Activated T-cell treated with anti-CD3 and anti-CD28 coated beads for 4 hours (primary cell): ENCODE measurements at places on chromosomes 7 and 10.

DNA sequence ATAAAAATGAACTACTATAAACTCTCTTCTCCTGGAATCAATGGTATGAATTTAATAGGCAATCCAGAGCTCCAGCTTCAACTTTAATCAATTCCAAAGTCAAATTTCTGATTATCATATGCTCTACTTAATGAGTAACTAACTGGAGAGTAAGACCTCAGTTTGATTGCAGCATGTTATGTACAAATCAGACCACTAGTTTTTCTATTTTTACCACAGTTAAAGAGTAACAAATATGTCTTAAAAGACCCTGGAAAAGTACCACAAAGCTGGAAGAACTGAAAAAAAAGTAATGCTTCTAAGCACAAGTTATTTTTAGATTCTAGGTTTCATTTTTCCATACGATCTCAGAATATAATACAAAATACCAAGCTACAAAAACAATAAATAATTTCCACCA, 56.0 kb upstream of the TNKS2 start:
- no peak for DNase-seq

GRCh38 chr7:12879139-12879538, 191.7 kb downstream of the ARL4A start:
- DNase-seq: no peak

GRCh38 chr10:105071980-105072379, 430.9 kb downstream of the SORCS3 start:
- DNase-seq: no peak

DNA sequence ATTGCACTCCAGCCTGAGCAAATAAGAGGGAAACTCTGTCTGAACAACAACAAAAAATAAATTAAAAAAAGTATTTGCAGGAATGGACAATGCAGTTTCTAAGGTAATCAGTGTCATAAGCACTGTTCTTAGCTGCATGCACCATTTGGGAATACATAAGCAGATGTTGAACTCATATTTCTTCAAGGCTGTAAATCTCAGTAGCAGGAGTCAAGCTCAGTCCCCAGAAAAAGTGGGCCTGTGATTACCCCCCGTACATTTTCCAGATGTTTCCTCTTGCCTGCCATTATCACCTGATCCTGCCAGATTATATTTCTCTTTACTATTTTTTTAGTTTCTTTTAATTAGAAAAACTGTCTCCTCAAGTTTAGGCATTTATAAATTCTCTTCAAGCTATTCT, 667.6 kb upstream of the ANKRD30A start:
- no peak for DNase-seq

DNA sequence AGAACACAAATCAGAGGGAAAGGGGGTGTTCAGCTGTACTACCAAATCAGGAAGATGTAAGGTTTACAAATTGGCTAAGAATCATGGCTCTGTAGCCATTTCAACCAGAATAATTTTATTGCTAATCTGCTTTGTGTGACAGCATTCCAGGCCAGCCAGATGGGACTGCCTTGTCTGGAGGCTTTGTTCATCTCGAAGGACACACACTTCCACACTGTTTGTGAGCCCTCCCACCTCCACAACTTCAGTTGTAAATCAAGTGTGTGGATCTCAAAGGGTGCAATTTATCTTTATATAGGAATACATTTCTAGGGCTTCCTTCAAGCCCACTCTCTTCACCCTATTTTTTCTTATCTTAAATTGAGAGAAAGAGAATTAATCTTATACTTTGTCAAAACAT, 6.9 kb upstream of the OIT3 start:
- no peak for DNase-seq

GRCh38 chr7:126119981-126120380, 1132.8 kb downstream of the GRM8 start:
- no peak for DNase-seq

DNA sequence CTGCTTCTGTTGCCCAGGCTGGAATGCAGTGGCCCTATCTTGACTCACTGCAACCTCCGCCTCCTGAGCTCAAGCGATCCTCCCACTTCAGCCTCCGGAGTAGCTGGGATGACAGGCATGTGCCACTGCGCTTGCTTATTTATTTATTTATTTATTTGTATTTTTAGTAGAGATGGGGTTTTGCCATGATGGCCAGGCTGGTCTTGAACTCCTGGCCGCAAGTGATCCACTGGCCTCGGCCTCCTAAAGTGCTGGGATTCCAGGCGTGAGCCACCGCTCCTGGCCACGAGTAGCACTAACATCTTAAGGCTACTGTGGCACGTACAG, 70.9 kb downstream of the CARD11 start:
- DNase-seq: no peak

GRCh38 chr7:55121249-55121648, 102.4 kb downstream of the EGFR start:
- DNase-seq: no peak

GRCh38 chr10:78288663-78289062, 255.0 kb downstream of the RPS24 start:
- no peak for DNase-seq

DNA sequence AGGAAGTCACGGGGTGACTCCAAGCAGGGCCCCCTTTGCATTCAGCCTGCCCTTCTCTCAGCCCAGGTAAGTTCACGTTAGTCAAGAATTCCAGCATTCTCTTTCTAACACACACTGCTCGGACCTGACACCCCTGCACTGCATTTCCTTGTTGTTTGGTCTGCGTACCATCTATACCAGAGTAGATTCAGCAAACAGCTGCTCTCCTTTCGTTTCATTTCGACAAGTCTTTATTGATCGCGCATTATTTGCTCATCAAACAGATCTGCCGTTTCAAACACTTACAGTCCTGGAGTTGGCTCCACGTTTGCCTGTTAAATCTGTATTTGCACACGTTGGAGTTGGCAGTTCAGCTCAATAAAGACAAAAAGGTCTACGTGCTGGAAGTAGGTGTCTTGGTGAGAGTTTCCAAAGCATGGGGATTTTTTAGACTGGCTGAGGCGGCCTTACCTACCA, 495.1 kb downstream of the RPS24 start:
- no peak for DNase-seq

DNA sequence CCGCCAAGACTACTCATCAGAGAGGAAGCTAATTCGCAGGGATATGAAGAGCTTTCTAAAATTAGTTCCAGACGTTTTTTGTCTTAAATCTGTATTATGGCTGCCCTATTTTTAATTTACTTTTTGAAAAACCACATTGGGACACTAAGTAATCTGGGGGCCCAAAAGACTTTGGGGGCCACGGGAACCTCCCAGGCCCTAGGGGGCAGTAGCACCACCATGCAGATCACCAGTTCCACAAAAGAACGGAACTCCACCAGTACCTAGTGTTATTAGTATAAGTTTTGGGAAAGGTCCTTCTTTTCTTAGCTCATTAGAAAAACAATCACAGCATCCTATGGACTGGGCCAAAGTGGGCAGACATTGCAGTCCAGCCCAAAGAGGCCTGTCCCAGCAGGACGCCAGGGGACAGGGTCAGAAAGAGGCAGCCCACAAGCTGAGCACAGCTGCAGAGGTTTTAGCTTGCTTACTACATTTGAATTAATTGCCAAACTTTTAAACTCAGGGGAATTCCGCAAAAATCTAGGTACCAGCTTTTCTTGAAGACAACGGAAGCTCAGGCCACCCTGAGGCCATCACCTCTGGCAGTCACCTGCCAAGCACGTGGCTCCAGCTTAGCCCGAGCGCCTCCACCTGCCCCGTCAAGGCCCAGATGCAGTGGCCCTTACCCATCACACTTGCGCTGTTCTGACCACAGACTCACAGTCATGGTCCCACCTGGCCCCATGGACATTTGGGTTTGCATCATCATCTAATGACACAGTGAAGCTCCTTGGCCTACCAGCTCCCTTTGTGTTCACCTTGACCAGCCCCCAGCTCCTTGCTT, 74.8 kb downstream of the PARP12 start:
- no peak for DNase-seq

- DNase-seq: no peak
Measured at GRCh38 chr10:128570319-128570995, 444.2 kb upstream of the MKI67 start.

DNA sequence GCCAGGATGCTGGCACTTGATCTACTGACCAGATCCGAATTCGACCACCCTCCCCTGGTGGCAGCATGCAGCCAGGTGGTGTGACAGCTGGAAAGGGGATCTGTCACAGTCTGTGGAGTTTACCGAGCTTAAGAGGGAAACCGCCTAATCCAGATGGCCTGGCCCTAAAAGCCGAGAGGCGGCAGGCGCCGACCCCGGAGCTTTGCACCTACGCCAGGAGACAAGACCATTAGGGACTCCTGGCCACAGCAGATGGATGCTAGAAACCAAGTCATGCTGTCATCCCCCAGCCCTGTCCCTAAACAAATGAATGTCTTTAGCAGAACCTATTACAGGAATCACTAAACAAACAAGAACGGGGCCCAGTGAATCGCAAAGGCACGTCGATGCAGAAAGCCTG, 27.7 kb downstream of the RCC1L start:
- no peak for DNase-seq

GRCh38 chr7:152521420-152522337, 85.9 kb upstream of the KMT2C start:
- DNase-seq: no peak

GRCh38 chr10:81096558-81096957, 558.9 kb downstream of the SH2D4B start:
- no peak for DNase-seq

DNA sequence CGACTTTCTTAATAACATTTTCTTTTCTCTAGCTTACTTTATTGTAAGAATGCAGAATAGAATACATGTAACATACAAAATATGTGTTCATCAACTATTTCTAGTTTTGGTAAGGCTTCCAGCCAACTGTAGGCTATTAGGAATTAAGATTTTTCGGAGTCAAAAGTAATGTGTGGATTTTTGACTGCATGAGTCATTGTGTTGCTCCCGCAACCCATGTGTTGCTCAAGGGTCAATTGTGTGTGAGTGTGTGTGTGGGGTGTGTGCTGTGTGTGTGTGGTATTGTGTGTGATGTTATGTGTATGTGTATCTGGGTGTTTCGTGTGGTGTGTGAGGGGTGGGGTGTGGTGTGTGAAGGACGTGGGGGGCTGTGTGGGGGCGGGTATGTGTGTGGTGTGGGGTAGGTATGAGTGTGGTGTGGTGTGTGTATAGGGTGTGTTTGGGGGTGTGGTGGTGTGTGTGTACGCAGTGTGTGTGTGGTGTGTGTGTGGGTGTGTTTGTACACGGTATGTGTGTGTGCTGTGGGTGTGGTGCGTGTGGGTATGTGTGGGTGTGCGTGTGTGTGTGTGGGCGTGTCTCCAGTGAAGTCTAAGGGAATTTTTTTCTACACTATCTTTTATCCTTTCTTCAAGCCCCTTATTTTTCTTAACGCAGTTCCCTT, 60.5 kb downstream of the RSU1 start:
- DNase-seq: no peak

DNA sequence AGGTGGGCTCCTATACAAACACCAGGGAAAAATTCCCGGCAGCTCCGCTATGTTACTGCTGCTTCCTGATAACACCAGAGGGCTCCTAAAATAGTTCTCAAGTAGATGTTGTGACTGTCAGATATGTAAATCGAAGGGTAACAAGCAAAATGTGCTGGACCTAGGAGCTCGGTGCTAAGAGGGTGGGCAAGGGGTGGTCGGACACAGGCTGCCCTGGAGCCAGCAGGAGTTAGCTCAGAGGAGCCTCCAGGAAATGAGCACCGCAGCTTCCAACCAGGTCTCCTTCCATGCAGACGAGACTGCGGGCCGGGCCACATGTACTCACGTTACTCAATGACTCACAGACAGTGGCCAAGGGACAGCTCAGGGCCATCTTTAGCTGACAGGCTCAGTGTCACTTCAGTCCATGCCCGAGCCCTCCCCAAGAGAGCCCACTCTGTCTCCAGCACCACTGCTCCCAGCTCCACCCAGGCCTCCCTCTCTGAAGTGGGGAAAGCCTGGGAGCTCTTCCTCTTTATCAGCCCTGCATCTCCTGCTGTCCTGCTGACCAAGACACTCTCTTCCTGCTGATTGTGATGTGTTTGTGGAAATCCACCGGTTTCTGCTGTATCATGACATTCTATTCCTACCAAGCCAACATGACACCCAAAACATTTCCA, 37.2 kb upstream of the TMEM273 start:
- DNase-seq: no peak

DNA sequence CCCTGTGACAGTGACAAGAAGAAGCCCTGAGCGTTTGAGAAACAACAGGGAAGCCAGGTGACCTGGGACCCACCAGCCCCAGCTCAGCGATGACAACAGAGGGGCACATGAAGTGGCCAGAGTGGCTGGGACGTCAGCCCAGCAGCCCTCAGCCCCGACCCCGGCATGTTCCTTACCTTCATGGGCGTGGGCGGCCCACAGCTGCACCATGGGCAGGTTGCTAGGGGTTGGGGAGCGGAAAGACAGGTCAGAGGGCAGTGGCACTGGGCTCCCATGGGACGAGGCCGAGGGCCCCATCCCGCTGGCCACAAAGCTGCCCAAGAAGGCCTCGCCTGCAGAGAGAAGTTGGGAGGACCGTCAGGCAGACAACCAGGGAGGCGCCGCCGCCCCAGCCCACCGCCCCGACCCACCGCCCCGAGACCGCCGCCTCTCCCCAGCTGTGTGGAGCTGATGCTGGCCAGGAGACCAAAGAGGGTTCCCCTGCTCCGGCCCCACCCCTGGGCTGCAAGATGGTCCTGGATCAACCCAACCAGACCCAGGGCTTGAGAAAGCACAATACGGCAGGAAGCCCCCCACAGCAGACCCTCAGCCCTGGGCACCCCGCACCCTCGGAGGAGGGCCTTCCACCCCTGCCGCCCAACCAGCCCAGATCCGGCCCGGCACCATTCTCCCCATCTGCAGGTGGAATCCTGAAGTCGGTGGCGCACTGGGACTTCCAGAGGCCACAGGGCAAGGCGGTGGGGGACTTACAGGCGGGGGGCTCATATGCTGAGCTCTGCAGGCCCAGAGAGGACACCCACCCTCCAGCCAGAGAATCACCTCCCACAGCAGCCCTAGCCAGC, 29.1 kb downstream of the TNRC18 start:
- no peak for DNase-seq

DNA sequence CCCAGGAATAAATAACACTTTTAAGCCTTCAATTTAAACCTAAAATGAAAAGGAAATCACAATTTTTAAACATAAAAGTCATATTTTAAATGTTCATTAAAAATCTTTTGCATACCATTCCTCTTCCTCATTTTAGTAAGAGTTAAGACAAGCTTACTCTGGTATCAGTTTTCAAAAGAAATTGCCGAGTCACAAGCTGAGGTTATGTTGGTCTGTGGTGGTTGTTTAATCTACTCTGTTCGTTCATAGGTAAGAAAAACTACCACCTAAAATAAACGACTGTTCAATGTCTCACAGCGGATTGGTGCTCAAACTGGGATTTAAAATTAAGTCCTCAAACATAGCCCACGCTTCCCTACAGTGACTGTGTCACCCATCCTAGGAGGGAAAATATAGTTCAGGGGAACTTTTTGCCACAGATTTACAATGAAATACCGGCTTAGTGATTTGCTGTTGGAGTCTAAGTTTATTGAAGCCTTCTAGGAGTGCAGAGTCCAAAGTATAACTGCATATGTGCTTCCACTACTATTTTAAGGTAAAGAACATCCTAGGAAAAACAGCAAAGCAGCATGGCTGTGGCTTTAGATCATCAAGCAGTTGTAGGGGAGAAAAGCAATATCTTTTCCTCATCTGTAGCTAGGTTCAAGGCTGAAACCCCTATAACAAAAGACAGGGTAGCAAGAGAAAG, 61.1 kb downstream of the GNAT3 start:
- no peak for DNase-seq
